Effector memory CD4-positive, alpha-beta T cell (primary cell): ENCODE measurements at places on chromosomes 4 and X.

DNA sequence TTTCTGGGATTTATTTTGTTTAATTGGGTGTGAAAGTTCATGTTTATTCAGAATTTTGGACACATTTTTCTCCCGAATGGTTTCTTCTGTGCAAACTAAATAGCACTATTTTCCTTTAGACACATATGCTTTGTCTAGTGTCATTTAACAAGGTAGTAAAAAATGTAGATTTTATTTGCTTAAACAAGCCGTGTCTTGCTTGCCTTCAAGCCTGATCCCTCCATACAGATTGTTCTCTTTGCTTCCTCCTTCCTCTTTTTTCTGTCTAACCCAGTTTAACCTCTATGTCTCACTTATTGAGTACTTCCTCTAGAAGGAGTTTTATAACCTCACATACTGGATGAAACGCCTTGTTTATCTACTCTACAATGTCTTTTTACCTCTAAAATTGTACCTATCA, 211.8 kb downstream of the NPFFR2 start:
- DNase-seq = no peak

- no peak for DNase-seq
Measured at GRCh38 chrX:118189000-118189399, 72.4 kb upstream of the KLHL13 start.

- DNase-seq = no peak
Measured at GRCh38 chrX:1394731-1395501, 3.0 kb upstream of the SLC25A6 start.

DNA sequence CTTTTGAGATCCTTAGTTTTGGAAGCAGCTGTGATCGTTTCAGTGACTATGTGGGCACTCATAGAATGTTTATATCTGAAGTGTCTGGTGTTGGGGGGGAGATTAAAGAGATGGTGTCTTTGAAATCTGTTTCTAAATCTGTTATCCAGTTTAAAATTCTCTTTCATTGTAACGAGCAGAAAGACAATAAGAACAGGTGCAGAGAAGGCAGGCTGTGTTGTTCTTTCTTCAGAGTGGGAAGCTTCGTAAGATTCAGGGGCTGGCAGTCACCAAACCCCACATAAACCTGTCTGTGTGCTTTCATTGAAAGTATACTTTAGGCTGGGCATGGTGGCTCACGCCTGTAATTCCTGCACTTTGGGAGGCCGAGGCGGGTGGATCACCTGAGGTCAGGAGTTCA, 16.3 kb upstream of the DHRSX start:
- no peak for DNase-seq

DNA sequence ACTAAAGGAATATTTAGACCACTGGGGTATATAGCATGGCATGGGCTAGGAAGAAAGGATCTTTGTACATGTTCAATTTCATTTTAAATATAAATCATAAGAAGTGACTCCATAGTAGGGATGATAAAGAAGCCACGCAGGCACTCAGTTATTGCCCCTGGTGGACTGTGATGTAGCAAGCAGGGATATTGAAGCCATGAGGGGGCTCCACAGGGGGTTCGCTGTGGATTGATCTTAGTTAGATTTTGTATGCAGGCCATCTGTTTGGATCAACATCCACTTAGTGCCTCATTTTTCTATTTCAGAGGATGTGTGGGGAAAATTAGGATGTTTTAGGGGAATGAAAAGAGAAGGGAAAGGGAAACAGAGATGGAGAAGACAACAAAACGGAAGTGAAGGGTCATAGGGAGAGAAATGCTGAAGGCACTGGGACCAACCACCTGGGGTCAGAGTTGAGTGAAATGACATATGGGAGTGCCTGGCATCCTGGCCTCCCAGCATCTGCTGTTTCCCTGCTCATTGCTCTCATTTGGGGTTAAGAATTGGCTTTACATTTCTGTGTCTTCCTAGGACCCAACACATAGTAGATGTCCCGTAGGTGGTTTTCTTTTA, 11.2 kb upstream of the FREM3 start:
- DNase-seq = no peak

- no peak for DNase-seq
Measured at GRCh38 chr4:166003811-166004210, 130.8 kb downstream of the TLL1 start.

- no peak for DNase-seq
Measured at GRCh38 chr4:102501447-102501696, 213 bp downstream of the NFKB1 start.

GRCh38 chr4:6367371-6367851, 97.8 kb downstream of the WFS1 start:
- DNase-seq = no peak

DNA sequence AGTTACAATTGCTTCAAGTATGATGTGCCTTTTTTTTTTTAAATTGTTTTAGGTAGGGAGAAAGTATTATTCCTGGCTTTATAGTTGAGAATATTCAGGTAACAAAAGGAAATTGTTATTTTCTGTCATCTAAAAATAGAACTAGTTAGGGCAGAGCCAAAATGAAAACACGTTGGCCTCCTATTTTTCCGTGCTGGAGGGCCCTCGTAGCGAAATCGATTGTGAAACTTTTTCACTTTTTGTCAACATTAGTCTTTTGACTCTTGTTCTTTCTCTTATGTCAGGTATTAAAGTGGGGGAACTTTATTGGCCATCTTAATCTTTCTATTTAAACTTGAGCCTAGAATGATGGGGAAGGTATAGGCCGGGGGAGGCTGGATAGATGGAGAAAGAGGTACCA, 104.9 kb downstream of the ARHGAP10 start:
- DNase-seq = no peak

DNA sequence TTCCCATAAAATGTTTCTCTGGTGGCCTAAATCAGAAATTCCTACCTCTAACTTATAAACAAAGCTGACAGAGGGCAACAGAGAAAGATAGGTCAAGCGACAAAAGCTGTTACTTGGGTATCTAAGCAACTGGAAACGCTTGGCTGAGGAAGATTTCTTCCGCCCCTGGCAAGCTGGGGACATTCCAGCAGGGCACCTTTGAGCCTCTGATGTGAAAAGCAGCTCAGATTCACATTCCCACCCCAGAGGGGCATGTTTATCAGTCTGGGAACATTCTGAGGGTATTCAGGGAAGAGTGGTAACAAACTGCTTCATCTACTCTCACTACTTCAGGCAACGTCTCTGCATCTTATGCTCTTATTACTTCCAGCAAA, 3.5 kb upstream of the CDS1 start:
- no peak for DNase-seq
